ENCODE measurements at places on chromosomes 5 and 9.
A peak's percentile ranks its signal among the peaks of the same experiment; 100 is the strongest.

DNA sequence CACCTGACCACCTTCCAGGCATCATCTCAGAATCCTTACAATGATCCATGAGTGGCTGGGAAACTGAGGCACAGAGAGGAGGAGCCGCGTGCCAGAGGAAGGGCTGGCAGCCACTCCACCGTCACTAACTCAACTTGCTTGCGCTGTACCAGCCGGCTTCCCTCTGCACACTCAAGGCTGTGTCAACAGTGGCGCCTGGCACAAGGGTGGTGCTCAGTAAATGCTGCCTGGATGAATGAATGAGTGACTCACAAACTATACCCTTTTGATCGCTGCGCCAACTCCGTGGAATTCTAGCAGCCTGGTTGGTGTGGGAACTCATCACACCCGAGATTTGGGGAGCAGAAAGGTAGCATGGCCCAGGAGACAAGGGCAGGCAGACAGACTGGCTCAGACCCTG lies 21.9 kb downstream of the PRRX2 start:
- ATAC-seq, result no peak

- no peak for ATAC-seq
Measured at GRCh38 chr5:133992429-133993155, 12.2 kb downstream of the VDAC1 start.

DNA sequence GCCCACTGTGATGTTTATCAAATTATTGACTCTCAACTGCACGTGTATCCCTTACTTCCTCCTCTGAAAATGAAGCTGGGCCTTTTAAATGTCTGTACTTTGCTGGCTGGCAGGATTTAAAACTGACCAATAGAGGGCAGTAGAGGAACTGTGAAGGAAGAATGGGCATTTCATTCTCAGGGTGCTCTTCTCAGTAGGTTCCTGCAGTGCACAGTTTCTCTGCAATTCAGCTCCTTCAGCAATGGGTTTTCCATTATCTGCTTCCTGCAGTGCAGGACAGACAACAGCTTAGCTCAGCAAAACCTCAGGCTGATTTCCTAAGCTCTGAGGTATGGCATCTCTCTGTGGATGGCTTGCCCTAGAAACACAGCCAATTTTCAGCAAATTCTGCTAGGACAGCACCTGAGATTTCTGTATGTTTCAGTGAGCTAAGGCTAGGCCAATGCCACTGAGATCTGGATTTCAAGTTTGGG lies 298.4 kb upstream of the PRDM9 start:
- ATAC-seq, result no peak

DNA sequence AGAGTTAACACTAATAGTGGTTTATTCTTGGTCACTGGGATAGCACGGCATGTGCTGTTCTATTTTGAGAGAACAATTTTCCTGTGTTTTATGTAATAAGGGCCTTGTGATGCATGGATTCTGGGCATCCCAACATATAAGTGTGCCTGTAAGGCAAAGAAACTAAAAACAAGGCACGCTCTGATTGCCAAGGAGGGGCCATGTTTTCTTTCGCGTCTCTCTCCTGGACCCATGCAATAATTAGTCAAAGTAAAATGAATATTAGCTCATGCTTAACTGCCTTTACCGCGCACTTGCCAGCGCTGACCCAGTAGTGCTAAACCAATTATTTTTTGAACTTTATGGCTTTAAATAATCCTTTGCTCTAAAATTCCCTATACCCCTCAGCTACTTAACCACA lies 140.9 kb downstream of the PSAT1 start:
- no peak for ATAC-seq

DNA sequence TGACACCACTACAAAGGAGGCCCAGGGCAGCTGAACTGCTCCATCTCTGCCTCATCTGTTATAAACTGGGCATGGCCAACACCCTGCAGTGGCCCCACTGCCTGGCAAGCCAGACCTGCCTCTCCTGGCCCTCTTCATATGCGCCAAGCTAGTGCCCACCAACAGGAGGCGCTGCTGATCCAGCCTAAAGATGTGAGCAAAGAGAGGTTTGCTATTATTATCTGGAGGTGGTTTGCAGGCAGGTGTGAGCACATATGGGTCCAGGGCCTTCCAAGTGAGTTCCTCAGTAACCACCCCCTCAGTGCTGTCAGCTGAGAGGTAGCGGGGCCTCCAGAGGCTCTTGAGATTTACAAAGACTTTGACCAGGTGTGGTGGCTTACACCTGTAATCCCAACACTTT lies 232.2 kb downstream of the SYK start:
- ATAC-seq, result peak; percentile 48

GRCh38 chr5:90598293-90598692 lies 39.7 kb downstream of the ADGRV1 start:
- ATAC-seq, result no peak

DNA sequence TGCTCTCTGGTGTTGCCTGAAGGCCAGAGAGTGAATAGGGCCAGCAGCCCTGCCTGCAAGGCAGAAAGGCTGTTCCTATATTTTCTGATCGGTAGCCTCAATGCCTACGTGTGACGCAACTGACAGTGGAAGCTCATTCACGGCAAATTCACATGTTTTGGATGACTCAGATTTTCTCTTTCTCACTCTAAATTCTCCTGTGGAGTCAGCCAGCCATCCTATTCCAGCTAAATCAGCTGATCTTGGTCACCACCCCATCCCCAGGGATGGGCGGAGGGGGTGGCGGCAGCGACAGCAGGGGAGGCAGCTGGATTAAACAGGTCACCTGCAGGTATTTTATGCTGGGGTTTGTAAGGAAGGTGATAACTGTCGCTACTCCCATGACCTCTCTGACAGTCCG lies 52.3 kb downstream of the ZNF510 start:
- no peak for ATAC-seq

- ATAC-seq, result no peak
Measured at GRCh38 chr5:125595095-125595494, 828.1 kb upstream of the GRAMD2B start.

GRCh38 chr9:133602277-133602676 lies 6.9 kb downstream of the FAM163B start:
- ATAC-seq, result no peak

GRCh38 chr5:109750463-109750862 lies 60.7 kb downstream of the MAN2A1 start:
- no peak for ATAC-seq

GRCh38 chr9:88049677-88050307 lies 75.5 kb upstream of the CDK20 start:
- no peak for ATAC-seq

DNA sequence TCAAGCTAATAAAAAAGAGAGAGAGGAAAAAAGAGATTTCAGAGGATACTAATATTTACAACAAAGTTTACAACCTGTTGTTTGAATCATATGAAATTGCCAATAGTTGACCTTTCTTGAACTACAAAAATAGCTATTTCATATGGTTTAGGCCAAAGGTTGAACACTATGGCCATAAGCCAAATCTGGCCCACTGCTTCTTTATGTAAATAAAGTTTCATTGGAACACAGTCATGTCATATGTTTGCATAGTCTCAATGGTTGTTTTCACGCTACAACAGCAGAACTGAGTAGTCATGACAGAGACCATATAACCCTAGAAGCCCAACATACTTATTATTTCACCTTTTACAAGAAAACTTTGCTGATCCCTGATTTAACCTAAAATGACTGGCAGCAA lies 20.9 kb downstream of the SEMA5A start:
- no peak for ATAC-seq

GRCh38 chr5:39500551-39501175 lies 75.9 kb upstream of the DAB2 start:
- ATAC-seq, result no peak
